ENCODE measurements at places on chromosomes 6 and 20.

DNA sequence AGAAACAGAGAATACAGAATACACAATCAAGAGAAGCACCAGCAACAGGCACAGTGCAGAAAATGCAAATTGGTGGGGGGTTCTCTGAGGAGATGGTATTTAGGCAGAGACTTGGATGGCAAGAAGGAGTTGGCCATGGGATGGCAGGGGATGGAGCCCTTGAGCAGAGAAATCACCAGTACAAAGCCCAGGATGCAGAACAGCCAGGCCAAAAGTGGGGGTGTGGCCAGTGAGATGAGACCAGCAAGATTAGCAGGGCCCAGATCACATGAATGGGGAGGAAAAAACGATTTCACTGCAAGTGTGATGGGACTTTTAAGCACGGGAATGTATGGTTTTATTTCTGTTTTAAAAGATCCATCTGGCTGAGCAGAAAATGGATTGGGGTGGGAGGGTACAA is 63.4 kb downstream of the TRAM2 start:
- no peak for DNase-seq

DNA sequence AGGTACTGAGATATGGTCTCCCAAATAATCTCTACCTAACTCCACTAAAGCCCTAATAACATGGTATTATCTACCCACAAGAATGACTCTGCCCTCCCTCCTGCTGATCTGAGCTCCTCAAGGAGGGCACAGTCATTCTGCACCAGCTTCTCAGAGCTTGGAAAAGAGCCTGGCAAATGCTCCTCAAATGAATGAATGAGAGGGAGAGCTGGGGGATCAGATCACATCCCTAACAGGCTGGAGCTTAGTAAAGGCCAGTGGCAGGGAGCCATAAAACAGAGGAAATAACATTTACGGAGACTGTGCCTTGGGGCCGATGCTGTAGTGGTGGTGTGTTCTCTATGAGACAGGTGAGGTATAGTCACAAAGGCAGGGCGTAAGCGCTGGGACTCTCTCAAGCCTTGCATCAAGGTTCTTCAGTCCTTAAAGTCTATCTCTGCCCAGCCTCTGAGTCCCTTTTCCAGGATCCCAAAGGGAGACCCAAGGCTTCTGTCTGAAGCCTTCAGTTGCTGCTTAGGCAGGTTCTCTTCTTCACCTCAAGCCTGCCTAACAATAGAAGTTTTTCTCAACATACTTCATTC is 7.2 kb upstream of the NNAT start:
- no peak for DNase-seq

- DNase-seq, result no peak
Observed at GRCh38 chr6:8066108-8066507, 1.9 kb upstream of the BLOC1S5 start.

- no peak for DNase-seq
Observed at GRCh38 chr6:100212131-100212530, 218.1 kb upstream of the MCHR2 start.

DNA sequence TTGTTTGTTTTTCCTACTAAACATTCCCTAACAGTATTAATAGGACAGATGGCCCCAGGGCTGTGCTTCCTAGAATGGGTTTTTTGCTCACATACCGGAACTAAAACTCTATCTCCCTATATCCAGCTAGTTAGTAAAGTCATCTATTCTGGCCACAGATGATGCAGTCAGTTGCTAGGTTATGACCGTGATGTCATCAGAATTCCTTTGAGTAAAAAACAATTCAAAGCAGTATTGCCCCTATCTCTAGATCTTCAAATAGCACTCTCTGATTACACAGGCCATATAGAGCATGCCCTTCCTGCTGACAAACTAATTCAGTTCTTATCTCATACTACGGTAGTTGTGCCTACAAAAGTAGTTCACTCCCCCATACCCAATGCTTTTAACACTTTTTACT is 17.9 kb upstream of the ZNF451 start:
- DNase-seq, result no peak

Data from effector memory CD8-positive, alpha-beta T cell (primary cell).